ENCODE measurements at places on chromosomes 6 and 20.

DNA sequence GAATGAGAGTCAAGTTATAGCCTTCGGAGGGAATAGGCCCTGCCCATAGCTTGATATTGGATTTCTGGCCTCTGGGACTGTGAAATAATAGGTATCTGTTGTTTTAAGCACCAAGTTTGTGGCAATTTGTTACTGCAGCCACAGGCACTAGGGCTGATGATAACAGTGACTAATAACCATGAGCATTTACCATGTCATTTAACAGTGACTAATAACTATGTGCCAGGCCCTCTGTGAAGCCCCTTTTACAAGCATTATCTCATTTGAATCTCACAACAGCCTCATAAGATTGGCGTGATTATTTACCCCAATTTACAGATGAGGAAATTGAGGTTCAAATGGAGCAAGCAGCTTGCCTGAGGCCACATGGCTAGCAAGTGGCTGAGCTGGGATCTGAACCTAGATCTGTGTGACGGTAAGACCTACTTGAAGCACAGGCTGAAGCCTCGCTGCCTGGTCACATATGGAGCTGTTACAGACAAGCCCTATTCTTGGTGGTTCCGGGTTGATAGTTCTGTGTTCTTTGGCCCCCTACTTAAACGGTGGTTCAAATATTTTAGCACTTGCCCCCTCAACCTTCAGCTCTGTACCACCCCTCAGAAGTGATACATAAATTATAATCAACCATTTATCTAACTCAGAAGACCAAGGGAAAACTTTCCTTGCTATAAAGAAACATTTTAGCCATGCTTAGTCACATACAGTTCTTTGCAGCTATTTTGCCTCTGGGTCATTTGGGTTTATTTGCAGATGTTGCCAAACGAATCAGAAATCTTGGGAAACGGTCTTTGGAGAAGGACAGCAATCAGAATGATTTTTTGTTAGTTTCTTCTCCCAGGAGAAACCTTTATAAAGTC is 98.3 kb downstream of the ELOVL5 start:
- DNase-seq: no peak

GRCh38 chr20:22795871-22796270 is 211.5 kb upstream of the FOXA2 start:
- no peak for DNase-seq

GRCh38 chr6:19803331-19804204 is 33.6 kb upstream of the ID4 start:
- no peak for DNase-seq

GRCh38 chr6:4153514-4153985 is 18.2 kb upstream of the ECI2 start:
- DNase-seq: no peak

DNA sequence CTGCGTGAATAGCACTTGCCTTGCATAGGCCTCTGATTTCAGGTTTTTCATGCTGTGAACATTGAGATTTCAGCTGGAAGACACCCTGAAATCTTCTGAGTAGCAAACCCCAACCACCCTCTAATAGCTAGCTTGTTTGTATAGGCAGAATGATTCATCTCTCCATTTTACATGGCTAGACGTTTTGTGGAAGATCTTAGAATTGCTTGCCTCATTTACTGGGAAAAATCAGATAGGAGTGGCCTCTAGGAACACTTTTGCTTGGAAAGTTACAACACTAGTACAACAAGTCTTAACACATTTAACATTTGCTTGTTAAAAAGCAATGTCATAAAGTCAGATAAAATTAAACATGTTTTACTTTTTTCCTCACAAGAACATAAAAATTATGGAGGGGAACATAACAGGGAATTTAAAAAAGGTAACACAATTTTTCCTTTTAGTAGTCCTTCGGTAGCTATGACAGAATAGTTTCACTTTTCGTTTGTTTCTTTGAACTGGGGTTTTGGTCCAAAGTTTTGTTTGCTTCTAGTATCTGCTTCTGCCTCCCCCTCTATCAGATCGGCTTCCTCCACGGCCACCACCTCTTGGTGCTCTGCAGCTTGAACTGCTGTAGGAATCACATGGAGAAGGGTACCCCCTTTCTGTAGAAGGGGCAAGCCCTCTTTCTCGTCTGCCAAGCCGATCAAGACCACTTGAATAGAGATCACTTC is 102.2 kb upstream of the PTCHD4 start:
- DNase-seq: no peak

- DNase-seq: no peak
Observed at GRCh38 chr6:116773886-116774285, 8.4 kb upstream of the FAM162B start.

DNA sequence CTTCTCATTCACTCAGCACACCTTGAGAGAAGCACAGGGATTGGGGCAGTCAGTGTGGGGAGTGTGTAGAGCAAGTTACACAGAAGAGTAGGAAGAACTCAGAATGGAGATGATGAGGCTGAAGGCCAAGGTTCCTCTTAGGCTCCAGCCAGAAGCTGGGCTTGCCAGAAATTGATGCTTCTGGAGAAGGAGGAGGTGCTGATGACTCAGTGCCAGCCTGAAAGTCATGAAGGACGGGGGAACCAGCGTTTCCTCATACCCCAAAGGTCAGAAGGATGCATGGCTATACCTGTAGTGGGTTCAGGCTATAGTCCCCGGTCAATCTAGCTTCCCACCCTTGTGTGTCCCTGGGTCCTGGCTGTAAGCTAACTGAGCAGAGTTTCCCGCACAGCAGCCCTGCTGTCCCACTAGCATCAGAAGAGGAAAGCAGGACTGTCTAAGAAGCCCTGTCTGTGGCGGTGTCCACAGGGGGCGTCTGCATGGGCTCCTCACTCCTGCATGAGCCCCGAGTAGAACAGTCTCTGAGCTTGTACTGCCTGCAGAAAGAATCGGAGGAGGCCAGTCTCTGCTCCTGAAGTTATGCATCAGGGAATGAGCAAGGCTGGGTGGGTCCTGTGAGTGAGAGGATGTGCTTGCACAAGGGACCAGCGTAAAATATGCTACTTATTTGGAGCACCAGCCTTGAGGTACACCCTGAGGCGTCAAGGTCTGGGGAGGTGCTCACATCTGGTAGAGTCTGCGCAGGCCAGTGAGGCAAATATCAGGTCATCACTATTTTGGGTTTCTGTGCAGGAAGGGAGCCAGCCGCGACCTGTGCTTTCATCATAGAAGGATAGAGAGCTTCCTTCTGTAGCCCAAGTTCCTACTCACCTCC is 148.5 kb downstream of the MRPL14 start:
- no peak for DNase-seq

GRCh38 chr20:11851646-11852045 is 66.0 kb upstream of the BTBD3 start:
- DNase-seq: no peak

Data from ecto neural progenitor cell (in vitro differentiated cells).